ENCODE measurements at places on chromosomes 13 and 19. TPM values are rescaled to one million over a fixed set of nuclear protein-coding genes. Genes with fewer than 3 reads are reported as not detected.

DNA sequence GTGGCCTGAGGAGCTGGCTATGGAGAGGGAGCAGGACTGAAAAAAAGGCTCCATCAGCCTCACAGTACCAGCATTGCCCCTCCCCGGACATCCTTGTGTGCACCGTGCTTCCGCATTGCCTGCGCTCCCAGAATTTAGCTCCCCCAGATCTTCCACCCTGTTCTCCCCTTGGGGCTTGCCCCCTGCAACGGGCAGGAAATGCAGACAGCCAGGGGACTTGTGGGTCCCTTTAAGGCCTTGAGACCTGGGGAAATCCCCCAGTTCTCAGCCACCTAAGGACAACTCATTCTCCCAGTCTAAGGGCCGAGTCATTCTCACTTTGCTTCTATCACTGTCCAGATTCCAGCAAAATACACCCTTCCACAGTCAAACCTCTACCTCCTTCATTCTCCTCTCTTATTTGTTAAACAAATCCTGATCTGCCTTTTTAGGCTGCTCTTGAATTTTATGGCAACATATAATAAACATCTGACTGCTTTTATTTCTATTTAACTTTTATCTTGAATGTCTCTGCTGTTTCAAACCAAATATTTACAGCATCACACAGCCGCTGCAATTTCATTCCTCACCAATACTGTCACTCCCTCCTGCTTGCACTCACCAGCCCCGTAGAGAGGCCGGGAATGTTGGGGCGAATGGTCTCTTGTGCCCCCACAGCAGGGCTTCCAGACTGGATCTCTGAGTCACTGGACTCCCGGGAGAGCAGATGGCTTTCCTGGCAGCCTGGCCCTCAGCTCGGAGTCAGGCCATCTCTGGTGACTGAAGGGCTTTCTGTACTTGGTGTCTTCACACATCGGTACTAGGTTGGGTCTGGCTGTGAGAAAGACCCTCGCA, 221.9 kb downstream of the TSHZ3 start:
- DNase-seq: no peak

DNA sequence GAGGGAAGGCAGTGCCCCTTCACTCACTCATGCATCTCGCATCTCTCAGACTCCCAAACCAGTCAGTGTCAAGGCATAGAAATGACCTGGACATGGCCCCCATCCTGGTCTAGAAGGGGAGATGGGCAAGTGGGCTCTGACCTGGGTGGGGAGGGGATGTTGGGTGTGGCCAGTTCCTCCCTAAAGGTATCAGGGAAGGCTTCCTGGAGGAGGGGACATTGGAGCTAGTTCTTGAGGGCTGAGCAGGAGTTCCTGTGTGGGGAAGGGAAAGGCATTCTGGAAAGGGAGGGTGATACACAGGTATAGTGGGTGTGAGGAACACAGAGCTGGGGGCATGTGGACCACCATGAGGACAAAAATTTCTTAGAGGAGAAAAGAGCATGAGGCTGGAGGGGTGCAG, 4.0 kb downstream of the IL4I1 start:
- DNase-seq: no peak

DNA sequence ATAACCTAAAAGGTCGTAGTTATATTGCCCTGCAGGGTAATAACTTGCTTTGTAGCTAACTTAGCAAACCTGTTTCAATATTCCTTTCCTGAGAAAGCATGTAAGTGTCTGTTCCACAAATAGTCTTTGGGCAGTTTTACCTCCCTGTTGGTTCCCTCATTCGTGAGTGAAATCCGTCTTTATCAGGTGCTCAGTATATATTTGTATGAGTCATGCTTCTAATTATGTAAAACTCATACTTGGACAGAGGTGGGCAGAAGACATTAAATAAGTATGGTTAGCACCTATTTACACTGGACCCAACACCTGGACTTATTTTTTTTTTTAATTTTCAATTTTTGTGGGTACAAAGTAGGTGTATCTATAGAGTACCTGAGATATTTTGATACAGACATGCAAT, 44.9 kb upstream of the MEDAG start:
- DNase-seq: no peak

DNA sequence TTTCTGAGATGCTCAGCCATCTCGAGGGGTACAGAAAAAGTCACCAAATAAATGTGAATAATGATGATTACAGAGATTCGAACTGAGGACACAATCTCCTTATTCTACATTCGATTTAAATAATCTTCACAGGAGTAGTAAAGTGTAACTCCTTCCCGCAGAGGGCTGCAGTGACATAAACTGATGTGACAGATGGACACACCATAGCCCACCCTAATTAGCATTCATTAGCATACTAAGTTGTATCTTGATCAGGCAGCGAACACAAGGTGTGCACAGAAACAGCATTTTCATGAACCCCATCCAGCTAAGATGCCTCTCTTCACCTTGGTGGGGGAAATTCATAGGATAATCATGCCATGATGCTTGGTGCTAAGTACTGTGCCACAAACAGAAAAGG, 83.0 kb downstream of the TNFSF11 start:
- no peak for DNase-seq

DNA sequence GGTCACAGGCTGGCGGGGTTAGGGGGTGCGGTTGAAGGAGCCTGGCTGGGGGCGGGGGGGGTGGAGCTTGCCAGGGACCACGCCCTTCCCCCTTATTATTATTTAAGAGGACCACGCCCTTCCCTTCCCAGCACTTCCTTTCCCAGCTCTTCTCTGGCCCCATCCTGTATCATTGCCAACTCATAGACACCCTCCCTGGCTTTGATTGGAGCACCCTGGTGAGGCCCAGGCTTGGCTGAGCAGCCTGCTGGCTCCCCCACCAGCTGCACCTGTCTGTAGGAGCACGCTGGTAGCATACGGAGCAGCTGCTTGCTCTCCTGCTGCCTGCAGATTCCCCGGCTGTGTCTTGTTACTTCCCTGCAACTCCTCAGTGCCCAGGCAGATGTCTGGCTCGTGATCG, 62.5 kb upstream of the PDX1 start:
- no peak for DNase-seq

- no peak for DNase-seq
Observed at GRCh38 chr19:4042064-4042730, 24.5 kb downstream of the ZBTB7A start.

- DNase-seq: no peak
Observed at GRCh38 chr13:48892688-48893075, 83.0 kb upstream of the FNDC3A start.

- DNase-seq: no peak
Observed at GRCh38 chr19:5738423-5738822, 18.0 kb downstream of the CATSPERD start.

DNA sequence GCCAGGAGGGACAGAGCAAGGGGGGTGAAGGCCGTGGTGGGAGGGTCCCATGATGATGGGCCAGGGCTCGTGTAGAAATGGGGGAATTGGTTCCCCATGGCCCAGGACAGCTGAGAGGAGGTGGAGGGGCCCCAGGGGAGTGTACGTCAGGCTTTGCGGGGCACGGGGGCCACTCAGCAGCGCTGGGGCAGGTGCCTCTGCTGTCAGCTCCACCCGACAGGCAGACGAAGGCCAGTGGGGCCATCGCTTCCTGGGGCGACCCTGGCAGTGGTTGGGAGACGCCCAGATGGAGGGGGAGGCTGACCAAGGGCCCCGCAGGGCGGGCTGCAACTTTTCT, 1.9 kb upstream of the TEKTIP1 start:
- no peak for DNase-seq

DNA sequence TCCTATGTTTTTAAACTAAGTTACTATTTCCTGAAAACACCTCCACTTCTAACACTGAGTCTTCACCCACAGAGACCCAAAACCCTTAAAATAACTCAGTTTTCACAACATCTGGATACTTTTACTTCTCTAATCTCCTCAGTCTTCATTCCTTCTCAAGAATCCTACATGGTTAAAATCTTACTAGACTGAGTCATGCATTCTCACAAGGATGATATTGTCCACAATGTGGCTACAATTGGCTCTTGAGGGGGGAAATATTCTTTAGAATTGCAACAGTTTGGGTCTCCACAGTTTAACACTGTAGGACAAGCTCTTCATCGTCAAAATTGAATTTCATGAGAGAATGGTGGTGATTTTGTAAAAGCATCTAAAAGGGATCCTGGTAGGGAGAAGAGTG, 397.1 kb downstream of the SLITRK5 start:
- DNase-seq: no peak

- no peak for DNase-seq
Observed at GRCh38 chr13:46369506-46370277, 17.4 kb downstream of the RUBCNL start.

DNA sequence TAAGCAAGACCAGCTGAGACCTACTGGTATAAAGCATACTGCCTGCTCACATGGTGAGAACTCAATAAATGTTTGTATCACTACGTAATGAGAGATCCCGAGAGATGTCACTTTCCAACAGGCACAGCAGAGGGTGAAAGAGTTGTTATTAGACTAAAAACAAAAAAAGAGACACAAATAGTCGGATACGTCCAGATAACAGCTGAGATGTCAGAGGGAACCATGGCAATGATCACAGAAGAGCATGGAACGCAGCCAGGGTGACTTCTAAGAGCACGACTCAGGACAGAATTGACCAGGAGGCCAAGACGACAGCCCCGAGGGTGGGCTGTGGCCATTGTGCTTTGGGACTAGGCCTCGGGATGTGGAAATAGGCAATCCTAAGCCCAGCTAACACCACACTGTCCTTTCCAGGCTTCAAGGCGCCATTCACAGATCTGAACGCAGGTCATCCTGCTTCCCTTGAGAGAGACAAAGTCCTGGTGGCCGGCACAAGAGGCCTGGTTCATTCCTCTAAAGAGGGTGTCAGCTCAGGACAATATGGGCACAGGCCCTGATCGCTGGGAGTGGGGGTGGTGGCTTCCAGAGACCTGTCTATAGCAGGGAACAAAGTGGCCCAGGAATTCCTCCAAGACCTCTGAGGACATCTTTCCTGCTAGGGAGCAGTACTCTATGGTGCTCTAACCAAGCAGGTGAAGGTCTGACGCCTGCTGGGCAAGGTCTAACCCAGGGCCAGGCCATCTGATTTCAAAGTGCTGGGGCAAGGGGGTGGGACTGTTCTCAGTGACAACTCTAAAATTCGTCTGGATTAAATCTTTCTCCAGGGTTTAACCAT, 3.2 kb downstream of the SH3GL1 start:
- no peak for DNase-seq

- no peak for DNase-seq
Observed at GRCh38 chr19:50670102-50670380, 20.8 kb downstream of the C19orf81 start.

DNA sequence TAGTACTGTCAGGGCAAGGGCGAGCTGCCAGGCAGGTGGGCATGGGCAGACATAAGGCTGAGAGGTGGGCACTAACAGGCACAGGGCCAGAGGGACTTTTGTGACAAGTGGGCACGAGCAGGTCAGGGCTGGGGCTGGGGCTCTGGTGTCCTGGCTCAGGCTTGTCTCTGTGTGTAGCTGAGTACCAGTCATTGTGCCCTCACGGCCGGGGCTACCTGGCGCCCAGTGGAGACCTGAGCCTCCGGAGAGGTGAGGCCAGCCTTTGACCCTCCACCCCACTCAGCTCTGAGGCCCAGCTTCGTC, 21.6 kb downstream of the LTBP4 start:
- DNase-seq: no peak

DNA sequence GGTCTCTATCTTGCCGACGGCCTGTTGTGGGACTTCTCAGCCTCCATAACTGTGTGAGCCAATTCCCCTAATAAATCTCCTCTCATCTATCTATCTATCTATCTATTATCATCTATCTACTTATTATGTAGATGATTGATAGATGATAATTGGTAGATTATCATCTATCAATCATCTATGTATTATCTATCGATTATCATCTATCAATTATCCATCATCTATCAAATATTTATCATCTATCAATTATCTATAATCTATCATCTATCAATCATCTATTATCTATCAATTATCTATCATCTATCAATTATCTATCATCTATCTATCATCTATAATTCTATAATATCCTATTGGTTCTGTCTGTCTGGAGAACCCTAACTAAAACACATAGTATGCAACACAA, 33.5 kb downstream of the CYSLTR2 start:
- no peak for DNase-seq

- DNase-seq: no peak
Observed at GRCh38 chr13:34391076-34391475, 551.0 kb upstream of the NBEA start.

DNA sequence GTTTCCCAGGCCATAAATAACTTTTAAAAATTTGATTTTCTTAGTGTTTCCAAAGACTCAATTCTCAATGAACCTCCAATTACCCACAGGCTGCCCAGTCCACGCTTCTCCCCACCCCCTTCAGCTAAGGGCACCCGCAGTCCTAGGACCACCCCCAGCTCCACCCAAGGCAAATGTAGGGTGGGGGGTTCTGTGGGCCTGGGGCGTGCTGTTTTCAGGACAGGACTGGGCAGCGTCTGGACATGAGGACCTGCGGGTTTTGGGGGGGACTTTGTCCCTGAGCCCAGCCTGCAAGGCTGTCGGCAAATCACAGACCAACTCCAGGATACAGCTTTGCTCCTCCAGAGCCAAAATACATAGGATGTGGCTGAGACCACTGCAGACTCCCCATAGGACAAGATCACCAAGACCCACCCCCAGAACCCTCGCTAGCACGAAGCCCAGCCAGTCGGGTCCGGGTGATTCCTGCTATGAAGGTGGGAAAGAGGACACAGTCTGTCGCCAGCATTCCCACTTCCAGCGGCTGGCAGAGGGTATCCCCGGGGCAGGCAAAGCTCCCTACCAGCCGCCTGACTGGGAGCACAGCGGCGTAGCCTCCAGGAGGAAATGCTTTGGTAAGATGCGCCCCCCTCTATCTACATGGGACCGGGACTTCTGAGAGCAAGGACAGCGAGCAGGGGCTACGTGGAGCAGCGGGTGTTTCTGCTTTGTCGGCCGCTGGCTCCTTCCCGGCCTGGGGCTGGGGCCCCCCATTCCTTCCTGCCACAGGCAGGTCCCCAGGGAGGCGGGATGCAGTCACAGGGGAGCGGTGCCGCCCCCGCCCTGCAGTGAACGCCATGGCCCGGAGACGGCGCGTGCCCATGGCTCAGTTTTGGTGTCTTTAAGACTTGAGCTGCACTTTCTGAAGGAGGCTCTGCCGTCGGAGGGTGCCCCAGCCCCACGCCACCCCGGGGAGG, 1.6 kb upstream of the TIMM13 start:
- DNase-seq: no peak

- DNase-seq: peak; percentile 63
Observed at GRCh38 chr19:48991873-48992580, 1.1 kb downstream of the GYS1 start.

GRCh38 chr13:43124490-43124889, 101.1 kb downstream of the DNAJC15 start:
- no peak for DNase-seq

- DNase-seq: no peak
Observed at GRCh38 chr13:112203614-112204013, 136.7 kb downstream of the SOX1 start.

DNA sequence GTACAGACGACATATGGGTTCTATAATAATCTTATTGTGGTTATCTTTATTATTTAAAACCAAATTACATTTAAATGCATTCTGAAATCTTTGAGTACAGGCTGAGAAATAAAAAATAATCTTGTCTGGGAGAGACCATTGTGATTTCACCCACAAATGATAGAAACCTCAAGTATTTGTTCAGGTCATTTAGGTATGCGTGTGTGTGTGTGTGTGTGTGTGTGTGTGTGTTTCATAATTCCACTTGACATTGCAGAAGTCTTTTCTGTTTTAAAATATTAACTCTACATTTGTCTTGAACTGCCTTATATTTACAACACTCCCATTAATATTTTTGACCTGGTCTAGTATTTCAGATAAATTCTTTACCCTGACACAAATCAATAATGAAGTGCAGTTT, 126.9 kb downstream of the SPRY2 start:
- no peak for DNase-seq

The AKT2 gene
- total RNA-seq: 102 TPM

The NLRP5 gene
- total RNA-seq: not detected

The ZNF790 gene
- 7.6 TPM for total RNA-seq

The C19orf33 gene
- total RNA-seq: 35.6 TPM

The GATAD2A gene
- 84.0 TPM for total RNA-seq

Data from lower lobe of right lung (tissue), 2 donors.